ENCODE measurements at places on chromosomes 6 and 20.
A peak's percentile ranks its signal among the peaks of the same experiment; 100 is the strongest.

GRCh38 chr6:128412680-128413079 lies 107.7 kb downstream of the PTPRK start:
- DNase-seq, result no peak

DNA sequence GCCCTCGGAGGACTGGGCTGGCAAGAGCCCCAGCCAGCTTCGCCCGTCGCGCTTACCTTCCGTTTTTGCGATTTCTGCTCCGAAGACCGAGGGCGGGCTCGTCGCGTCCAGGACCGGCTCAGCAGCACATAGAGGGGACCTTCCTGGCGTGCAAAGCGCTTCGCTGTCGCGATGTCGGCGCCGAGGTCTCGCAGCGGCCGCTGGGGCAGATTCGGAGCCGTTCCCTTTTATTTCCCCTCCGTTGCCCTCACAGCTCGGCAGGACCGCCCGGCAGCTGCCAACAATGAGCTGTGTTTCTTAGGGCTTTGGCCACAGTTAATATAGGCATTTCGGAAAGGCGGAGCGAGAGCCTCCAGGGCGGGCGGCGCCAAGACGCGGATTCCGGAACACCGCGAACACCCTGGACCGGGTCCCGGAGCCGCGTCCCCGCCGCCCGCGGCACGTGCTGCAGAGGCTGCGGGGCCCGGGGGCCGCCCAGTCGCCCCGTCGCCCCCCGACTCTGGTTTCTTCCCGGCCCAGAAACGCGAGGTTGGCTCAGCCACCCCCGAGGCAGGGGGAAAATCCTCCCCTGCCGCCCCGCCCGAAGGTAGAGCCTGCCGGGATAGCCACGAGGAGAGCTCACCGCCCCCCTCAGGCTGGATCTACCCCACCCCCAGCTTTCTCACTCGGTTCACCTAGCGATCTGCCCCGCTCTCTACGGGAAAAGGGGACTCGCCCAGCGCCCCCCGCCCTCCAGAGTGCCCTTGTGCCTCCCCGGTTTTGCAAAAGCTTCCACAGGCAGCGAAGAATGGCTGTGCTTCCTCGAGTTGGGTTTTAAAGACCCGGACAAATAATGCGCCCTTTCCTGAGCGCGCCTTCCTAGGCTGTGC lies at the start of gene CITED2:
TSS of gene CITED2 (minus strand) at position 292 of the 869 bp plus-strand sequence. CDS start 704 bp downstream, outside the sequence.
- DNase-seq, result peak; percentile 96

DNA sequence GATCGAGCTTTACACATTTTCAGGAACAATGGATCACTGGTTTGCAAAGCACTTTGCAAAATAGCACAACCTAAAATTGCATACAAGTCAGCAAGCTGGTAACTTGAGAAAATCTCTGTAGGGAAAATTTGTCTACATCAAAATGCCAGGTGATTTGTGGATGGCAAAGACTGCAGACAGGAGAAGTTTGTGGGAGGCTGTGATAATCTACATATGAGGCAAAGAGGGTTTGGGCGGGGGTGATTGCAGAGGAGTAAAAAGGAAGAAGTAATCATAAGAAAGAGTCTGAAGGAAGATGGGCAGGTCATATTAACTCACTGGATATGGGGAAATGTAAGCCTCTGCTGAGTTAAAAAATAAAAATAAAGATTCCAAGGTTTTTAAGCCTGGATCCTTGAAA lies 166.3 kb upstream of the STXBP5 start:
- DNase-seq, result no peak

- DNase-seq, result no peak
Measured at GRCh38 chr20:39067526-39068216, 105.5 kb downstream of the DHX35 start.

DNA sequence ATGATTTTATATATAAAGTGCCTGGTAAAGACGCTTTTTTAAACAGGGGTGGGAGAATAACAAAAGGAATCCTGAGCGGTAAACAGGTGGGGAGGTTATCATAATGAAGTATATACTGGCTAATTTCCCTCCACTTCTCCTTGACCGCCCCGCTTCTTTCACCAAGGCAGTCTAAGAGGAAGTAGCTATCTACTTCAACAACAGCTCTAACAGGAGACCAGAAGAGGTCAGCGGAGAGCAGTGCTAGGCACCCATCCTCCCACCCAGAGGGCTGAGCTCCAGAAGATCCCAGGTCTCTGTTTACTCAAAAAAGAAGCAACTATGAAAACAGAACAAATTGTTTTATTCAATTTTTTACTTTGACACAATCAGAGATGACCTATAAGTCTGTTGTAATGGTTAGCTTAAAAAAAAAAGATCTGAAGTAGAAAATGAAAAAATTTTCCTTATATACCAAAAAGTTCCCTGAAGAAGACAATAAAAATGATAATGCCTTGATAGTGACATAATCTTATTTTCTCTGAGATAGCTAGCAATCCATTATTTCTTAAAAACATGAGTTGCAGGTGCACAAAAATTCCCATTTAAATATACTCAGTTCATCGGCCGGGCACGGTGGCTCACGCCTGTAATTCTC lies 141.1 kb downstream of the PDSS2 start:
- DNase-seq, result peak; percentile 19

- DNase-seq, result no peak
Measured at GRCh38 chr6:27531772-27532459, 59.0 kb upstream of the ZNF184 start.

- no peak for DNase-seq
Measured at GRCh38 chr6:157172231-157172701, 151.1 kb downstream of the TMEM242 start.

- DNase-seq, result no peak
Measured at GRCh38 chr6:5422321-5422915, 161.1 kb downstream of the FARS2 start.

- no peak for DNase-seq
Measured at GRCh38 chr6:87154641-87154992, 748 bp upstream of the ZNF292 start.

DNA sequence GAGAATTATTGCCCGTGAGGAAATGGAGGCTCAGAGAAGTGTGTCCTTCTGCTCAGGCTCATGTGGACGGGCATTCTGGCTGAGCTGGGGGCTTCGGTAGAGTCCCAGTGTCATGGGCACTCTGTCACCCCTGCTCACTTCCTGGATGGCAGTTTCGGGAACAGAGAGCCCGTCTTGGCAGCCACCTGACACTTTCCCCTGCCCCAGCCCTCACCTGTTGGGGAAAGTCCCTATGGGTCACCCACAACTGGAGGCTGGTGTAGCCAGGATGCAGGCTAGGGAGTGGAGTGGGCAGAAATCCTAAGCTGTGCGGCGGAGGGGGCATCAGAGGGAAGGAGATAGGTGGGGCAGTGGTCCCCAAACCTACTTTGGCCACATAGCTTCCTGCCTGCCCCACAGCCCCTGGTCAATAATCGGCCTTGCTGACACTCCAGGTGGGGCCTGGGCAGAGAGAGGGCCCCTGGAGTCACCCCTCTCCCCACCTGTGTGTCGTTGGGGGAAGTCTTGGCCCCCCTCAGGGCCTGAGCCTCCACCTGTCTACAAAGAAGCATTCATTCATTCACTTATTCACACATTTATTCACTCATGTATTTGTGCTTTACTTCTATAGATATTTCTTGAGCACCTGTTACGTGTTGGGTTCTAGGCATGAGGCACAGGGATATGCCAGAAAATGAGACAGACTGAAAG lies 40.5 kb downstream of the SNAI1 start:
- no peak for DNase-seq

- no peak for DNase-seq
Measured at GRCh38 chr20:64176551-64176950, 12.3 kb downstream of the MYT1 start.

GRCh38 chr6:73734832-73735453 lies 38.9 kb downstream of the CD109 start:
- no peak for DNase-seq

- DNase-seq, result no peak
Measured at GRCh38 chr6:39428816-39429215, 106.3 kb upstream of the KCNK16 start.

DNA sequence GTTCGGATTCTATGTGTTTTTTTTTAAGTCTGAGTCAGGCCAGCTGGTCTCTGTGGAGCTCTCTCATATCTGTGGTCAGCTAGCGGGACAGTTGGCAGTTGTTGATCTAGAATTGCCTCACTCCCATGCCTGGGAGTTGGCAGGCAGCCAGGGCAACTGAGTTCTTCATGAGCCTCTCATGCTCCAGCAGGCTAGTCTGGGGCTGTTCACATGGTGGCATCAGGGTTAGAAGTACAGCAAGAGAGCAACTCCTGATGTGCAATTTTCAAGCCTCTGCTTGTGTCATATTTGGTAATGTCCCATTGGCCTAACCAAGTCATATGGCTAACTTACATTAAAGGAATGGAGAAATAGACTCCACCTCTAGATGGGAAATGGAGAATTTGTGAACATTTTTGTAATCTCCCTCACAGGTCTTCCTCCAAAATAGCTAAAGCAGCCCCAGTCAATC lies 6.7 kb upstream of the IFT52 start:
- DNase-seq, result no peak

- no peak for DNase-seq
Measured at GRCh38 chr6:28340310-28341095, 4.6 kb upstream of the ZSCAN31 start.

GRCh38 chr20:16166737-16167136 lies 406.5 kb downstream of the KIF16B start:
- no peak for DNase-seq

GRCh38 chr6:149248693-149249369 lies 68.7 kb upstream of the TAB2 start:
- DNase-seq, result peak; percentile 50

DNA sequence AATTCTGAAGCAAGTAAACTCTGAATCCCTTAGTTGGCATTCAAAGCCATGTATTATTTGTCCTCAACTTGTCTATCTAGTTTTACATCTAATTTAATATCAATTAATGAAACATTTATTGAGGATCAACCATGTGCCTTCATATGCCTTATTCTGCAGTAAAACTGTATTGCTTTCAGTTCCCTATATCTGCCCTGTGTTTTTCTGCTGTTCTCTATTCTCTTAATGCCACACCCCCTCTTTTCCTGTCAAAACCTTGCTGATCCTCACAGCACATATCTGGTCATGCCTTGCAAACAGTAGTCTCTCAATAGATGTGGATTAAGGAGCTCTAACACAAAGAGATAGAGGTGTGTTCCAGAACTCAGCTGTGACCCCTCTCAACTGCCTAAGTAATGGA lies 2.0 kb downstream of the FIG4 start:
- no peak for DNase-seq

DNA sequence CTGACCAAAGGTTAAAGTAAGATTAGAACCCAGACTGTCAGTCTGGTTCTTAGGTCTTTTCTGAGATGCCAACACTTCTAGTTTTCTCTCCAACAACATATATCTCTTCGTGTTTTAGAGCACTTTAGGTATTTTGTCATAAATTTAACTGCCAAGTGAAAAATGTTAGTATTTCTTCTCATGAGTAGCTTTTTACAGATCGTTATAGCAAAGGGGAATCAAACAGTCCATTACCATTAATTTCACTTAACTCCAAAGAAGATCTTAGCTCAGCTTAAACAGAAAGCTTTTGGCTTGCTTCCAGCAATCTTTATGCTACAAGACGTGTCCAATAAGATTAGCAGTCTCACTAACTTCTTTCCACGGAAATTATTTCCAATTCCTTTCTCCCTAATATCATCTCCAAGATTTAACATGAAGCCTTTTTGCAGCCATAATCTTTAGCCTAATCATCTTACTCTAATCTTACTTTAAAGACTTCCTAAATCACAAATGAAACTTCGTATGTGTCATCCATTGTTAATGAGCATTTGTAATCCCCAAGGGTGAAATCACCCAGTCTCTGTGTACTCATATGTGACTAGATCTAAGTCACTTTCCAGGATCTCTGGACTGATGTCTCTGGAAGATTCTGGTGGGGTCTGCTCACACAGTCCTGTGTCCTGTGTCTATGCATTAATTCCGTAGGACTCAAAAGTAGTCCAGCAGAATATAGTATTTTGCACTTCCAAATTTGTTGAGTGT lies 38.7 kb downstream of the MOXD1 start:
- DNase-seq, result no peak
